ENCODE measurements at places on chromosomes 7 and 10. TPM values are rescaled to one million over a fixed set of nuclear protein-coding genes. Genes with fewer than 3 reads are reported as not detected.

DNA sequence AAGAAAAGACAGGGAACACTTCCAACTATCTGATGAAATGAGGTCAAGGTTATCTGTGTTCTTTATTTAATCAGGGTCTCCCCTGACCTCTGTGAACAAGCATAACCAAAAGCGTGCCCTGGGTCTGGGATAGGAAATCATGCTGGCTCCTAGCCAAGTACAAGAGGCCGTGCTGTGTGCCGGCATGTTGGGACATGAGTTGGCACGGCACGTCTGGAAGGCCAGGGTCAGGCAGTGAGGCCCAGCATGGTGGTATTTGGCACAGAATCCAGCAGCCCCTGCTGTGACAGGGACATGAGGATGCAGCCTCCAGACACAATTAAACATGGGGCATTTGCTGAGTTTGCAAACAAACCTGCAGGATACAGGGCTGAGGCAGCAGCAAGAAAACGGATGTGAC is 320.4 kb downstream of the PLXNA4 start:
- peak; percentile 28 for DNase-seq

Gene SPDYE1
- not detected for total RNA-seq

Gene CLRN3
- total RNA-seq, result 0.42 TPM

Gene OR2A42
- 0.42 TPM for total RNA-seq

Gene MICU1
- 62.5 TPM for total RNA-seq

- DNase-seq, result no peak
Observed at GRCh38 chr10:24237801-24238395, 29.0 kb downstream of the KIAA1217 start.

DNA sequence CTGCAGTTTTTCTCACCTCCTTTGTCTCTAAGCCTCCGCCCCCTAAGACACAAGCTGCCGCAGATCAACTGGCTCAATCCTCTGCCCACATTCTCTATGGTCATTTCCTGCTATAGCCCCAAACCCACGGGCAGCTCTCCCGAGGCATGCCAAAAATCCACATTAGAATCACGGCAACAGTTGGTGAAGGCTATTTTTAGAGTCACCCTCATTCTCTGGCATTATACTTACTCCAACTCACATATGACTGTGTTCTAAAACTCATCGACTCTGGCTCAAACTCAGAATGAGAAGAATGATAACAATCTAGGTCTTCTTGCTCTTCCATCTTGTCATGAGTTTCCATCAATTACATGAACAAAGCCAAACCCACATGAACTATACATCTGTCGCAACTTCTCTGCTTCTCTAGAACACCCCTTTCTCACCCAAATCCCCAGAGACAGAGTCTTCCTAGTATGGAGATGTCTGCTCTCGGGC is 10.9 kb upstream of the KIAA1549 start:
- DNase-seq, result no peak

GRCh38 chr7:135247746-135248471 is 14.3 kb downstream of the STRA8 start:
- DNase-seq, result no peak

DNA sequence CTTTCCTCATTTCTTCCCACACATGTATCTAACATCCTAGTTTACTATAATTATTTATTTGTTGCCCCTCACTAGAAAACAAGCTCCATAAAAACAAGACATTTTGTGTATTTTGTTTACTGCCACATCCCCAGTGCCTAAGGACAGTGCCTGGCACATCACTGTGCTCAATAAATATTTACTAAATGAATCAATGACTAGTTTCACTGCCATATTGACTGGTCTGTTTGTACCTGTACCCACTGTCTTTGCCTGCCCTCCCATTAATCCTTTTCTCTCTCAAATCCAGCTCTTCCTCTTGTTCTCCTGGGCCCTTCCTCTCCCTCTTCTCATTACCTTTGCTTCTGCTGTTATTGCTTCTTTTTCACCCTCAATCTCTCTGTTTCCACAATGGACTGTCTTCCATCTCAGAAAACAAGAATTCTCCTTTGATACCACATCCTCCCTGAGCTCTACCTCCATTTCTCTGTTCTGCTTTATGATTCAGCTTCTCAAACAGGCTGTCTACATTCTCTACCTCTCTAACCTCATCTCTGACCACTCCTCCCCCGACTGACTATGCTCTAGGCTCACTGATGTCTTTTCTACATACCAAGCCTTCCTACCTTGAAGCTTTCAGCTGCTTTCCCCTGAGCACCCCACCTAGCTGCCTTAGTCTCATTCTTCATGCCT is 8.3 kb upstream of the FAM133B start:
- DNase-seq, result no peak

GRCh38 chr10:36182179-36182566 is 540.1 kb upstream of the FZD8 start:
- DNase-seq, result no peak

GRCh38 chr10:110828525-110828924 is 43.2 kb upstream of the PDCD4 start:
- no peak for DNase-seq

Gene AGBL3
- total RNA-seq, result 7.8 TPM

Gene MYH16
- not detected for total RNA-seq

Gene MOGAT3
- not detected for total RNA-seq

Gene PRKCQ
- total RNA-seq, result 3.2 TPM

GRCh38 chr10:5692461-5693358 is 8.1 kb downstream of the TASOR2 start:
- DNase-seq, result no peak

- no peak for DNase-seq
Observed at GRCh38 chr7:10720042-10720441, 253.6 kb upstream of the PHF14 start.

DNA sequence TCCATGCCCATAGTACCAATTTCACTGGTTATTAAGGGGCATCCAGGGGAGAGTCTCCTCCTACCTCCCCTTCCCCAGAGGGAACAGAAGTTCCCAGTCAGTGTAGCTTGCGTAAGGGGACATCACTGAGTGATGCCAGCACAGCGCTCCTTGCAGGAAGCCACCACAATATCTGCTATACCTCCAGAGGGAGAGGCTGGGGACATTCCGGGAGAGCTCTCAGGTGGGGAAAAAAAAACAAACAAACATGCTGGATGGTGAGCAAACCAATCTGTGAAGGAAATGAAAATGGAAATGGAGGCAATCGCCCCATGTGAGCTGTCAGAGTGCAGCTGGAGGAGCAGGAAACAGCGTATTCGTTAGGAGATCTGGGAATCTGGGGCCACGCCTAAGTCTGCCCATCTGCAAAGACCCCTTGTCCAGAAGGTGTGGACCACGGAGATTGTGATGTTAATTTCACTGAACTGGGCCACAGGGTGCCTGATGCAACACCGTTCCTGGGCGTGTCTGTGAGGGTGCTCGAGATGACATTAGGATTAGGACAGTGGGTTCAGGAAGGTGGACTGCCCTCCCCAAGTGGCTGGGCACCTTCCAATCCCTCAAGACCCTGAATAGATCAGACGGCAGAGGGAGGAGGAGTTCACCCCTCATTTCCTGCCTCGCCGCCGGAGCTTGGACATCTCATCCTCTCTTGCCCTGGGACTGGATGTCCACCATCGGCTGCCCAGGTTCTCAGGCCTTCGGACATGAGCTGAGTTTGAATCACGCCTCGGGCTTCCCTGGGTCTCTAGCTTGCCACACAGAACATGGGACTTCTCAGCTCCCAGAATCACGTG is 30.5 kb downstream of the GNA12 start:
- DNase-seq, result no peak

- DNase-seq, result no peak
Observed at GRCh38 chr7:73606801-73607691, 17.3 kb downstream of the MLXIPL start.

Gene CDHR1
- 0.32 TPM for total RNA-seq

- DNase-seq, result no peak
Observed at GRCh38 chr7:69719717-69720116, 121.4 kb downstream of the AUTS2 start.

GRCh38 chr7:5214236-5214635 is 24.2 kb downstream of the WIPI2 start:
- no peak for DNase-seq

Gene CALCR
- 0.26 TPM for total RNA-seq

Gene SLC26A4
- total RNA-seq, result 1.1 TPM

Gene GPR26
- not detected for total RNA-seq

DNA sequence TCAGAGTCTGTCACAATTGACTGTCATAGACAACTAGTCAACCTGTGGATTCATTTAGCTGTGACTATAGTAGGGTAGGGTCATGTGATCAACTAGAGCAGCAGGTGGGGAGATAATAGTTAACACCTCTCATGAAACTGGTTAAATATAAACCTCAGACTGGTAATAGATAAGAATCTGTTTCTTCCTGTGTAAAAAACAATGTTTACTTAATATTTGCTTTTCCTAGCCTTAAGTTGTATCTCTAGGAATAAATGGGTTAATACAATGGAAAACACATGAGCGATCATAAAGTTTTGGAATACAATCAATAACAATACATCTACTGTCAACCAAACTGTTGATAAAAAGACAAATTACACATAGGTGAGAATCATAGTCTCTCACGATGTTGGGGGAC is 43.4 kb upstream of the ITGB8 start:
- no peak for DNase-seq

Gene KLLN
- total RNA-seq, result 0.63 TPM

Gene SPDYE2B
- not detected for total RNA-seq

DNA sequence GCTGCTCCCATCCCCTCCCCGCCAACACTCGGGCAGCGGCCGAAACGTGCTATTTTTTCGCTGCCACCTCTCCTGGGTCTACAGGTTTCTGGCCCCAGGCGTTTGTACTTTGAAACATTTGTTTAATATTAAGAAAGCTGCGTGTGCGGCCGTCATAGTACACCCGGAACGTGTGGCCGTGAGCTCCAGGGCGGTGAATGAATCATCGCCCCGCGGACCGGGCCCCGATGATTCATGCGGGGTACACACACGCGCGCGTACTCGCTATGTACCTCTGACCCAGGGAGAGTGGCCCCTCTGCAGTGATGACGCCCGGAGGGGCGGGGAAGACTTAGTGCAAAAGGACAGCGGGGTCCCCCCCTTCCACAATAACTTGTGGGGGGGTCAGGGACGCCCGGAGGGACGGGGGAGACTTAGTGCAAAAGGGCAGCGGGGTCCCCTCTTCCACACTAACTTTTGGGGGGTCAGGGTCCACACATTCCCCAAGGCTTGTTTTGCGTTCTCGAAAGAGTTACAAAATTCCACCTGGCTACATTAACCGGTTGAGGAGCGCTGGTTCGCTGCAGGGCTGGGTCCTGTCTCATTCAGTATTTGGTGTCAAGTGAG is 56.5 kb upstream of the PCGF5 start:
- DNase-seq, result no peak

- DNase-seq, result no peak
Observed at GRCh38 chr7:11931307-11931706, 99.3 kb upstream of the THSD7A start.

- DNase-seq, result no peak
Observed at GRCh38 chr7:65955718-65956117, 26.3 kb downstream of the GUSB start.

Gene KNDC1
- total RNA-seq, result 1.2 TPM

GRCh38 chr7:67724435-67724834 is 727.8 kb downstream of the TYW1 start:
- DNase-seq, result no peak

- DNase-seq, result no peak
Observed at GRCh38 chr10:45282061-45282460, 33.3 kb downstream of the OR13A1 start.

GRCh38 chr10:130404476-130405055 is 268.4 kb downstream of the GLRX3 start:
- no peak for DNase-seq

DNA sequence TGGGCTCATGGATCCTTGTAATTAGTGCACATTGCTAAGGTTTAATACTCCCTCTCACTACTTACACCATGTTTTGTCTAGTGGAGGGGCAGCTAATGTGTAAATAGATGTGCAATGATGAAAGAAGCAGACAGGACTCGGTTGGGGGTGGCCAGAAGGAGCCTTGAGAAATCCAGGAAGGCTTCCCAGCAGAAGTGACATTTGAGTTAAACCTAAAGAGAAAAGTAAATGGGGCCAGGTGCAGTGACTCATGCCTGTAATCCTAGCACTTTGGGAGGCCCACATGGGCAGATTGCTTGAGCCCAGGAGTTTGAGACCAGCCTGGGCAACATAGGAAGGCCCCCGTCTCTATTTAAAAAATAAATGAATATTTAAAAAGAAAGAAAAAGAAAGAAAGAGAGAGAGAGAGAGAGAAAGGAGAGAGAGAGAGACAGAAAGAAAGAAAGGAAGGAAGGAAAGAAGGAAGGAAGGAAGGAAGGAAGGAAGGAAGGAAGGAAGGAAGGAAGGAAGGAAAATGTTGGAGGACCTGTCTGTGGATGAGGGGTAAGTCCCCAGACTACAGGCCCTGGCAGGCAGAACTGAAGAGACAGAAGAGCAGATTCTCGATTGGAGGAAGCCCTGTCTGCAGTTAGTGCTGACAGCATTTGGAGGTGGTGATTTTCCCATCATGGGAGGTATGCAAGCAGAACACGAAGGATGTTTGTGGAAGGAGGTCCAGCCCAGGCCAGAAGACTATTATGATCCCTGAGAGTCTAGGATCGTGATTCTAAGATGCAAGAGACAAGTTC is 3.6 kb downstream of the ELN start:
- no peak for DNase-seq

GRCh38 chr10:97948822-97949221 is 81.6 kb downstream of the CRTAC1 start:
- DNase-seq, result no peak
